ENCODE measurements at places on chromosomes 4 and X.

DNA sequence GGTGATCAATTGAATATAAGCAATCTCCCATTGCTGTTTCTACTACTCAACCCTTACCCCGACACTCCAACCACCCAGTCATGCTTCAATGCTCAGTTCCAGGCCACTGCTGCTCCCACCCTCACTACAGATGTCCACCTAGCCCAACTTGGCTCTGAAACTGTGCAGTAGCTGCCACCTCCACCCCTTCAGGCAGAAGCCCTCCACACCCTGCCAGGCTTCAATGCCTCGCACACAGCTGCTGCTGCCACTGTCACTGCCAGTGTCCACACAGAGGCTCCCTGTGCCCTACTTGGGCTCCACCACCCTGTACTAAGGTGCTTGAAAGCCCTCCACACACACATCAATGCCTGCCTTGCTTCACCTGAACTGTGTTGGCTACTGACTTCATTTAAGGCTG, 34.6 kb downstream of the LAMTOR3 start:
- no peak for DNase-seq

DNA sequence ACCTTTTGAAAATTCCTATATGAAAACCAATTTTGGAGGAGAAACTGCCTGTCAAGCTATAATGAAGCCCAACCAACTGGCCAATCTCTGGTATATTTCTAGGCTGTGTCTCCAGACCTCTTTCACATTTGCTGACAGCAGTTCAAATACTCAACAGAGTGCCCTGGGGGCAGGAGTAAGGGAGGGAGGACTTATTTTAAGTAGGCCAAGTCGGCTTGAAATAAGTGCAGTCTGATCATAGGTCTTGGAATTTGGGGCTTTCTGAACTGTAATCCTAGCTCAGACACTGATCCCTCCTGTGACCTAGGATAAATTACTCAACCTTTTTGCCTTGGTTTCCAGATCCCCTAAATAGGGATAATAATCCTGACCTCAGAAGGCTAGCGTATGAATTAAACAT, 59.4 kb upstream of the SLC7A11 start:
- no peak for DNase-seq

DNA sequence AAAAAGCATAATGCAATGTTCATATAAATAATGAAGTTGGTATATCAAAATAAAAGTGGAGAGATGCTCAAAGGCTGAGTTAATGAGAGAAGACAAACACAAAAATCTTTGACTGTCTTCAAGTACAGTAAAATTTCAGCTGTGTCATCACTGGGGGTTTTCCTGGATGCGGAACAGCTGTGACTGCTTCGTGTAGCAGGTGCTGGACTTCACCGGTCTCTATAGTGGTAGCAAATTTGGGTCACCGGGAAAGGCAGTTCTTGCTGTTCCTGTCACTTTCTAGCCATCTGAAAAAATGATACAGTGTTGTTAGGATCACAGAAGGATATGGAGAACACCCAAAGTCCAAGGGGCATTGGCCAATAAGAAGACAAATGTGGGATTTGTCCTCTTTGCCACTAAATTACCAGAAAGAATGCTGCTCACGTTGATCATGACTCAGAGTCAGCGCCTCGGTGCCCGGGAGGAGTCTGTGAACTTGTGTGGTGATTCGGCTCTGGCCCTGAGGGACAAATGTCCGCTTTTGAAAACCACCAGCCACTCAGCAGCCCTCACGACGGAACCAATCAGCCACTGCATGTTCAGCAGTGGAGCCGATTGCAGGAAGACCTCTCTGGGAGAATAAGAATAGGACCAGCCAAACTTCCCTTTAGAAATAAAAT, 230.1 kb upstream of the FAT1 start:
- no peak for DNase-seq

GRCh38 chr4:125303821-125304220, 10.9 kb upstream of the FAT4 start:
- no peak for DNase-seq

DNA sequence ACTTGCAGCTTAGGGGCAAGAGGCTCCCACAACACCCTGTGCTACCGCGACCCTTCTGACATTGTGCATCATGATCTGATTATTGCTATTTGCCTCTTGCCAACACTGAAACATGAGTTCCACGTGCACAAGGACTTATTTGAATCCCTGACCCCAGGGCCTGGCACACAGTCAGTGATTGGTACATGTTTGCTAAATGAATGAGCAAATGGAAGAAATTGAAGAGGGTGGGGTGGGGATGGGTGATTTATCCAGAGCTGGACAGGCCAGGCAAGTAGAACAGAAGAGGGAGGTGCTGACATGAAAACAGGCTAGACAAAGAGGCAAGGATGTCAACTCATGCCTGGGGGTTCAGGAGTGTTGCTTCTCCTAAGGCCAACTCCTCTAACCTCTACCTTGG, 24.9 kb upstream of the RPL39 start:
- no peak for DNase-seq
